ENCODE measurements at places on chromosomes 12 and 14.

DNA sequence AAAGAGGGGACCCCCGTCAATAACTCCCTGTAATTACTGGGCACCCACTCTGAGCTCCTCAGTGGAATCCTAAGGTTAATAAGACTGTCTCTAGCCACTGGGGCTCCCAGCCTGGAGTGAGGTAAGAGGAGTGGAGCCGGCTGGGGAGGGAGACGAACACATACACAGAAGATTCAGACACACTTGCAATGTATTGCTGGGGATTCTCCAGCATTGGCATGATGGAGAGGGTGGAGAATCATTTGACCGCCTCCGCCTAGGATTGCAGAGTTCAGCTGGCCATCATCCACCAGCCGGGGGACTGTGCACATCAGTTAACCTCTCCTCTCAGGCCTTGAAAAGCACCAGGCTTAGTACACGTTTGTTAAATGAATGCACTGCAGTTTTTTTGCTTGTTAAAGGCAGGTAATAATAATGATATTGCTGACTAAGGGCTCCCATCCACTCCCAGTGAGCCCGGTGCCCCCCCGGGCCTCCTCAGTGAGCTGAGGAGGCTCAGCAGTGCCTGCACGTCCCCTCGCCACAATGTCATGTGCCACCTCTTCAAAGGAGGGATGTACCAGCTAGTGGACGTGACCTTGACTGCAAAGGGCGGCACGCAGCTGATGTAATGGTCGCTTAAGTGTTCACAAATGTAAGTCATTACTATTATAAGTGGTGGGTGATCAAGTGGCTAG, 20.3 kb upstream of the FAIM2 start:
- DNase-seq = no peak

DNA sequence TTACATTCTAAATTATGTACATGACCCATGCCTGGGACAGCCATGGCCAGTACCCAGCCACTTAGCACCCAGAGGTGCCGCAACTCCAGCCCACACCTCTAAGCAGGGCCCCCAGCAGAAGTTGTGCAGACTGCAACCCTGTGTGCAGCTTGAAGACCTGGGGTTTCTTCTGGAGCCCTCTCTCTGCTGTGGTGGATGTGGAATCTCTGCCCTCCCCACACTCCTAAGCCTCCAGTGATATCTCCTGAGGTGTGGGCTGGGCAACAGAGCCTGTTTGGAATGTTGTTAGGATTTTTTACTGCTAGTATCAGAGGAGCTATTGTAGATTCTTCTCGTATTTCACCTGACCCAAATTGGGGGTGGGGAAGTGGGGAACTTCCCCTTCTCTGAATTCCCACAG, 59.4 kb upstream of the TUNAR start:
- DNase-seq = no peak

DNA sequence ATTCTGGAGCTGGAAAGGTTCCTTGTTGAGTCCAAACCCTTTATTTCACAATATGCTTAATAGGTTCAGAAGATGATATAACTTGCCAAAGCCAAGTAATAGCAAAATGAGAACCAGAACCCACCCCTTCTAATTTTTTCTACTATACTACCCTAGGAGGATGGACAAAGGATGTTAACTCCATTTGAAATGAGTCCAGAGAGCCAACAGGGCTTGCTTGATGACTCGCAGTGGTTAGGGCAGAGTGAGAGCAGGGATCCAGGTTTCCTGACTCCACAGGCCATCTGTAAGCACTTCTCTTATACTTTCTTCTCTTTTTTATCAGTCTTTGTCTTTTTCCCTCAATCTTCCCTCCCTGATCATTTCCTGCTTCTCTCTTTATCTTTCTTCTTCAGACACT, 668.1 kb downstream of the MED13L start:
- no peak for DNase-seq

DNA sequence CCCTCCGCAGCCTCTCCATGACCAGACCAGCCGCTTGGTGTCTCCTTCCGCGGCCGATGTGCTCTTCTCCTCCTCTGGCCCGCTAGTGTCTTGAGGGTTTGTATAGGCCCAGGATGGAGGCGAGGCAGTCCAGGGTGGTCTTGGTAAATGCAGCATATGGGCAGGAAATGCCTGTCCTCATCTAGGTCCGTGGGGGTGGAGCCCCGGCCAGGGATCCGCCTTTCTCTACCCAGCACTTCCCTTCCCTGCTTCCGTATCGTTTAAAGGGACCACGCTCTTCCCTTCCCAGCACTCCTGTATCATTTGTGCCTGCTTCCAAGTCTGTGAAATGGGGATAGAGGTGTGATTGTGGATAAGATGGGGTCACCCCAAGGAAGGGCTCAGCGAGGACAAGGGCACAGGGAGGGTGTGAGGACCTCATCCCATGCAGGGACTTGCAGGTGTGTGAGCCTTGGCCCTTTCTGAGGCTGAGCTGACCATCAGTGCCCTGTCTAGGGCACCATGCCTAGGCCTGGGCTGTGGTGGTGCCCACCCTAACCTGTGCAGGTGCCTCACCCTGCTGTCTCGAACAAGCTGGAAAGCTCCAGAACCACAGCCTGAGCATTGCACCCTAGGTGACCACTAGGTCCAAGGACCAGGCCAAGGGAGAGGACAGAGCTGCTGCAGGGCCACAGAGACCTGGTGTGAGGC, 326.8 kb upstream of the RTL1 start:
- DNase-seq = no peak

Measured in T1000 (cell line).